ENCODE measurements at places on chromosomes 7 and 10.

DNA sequence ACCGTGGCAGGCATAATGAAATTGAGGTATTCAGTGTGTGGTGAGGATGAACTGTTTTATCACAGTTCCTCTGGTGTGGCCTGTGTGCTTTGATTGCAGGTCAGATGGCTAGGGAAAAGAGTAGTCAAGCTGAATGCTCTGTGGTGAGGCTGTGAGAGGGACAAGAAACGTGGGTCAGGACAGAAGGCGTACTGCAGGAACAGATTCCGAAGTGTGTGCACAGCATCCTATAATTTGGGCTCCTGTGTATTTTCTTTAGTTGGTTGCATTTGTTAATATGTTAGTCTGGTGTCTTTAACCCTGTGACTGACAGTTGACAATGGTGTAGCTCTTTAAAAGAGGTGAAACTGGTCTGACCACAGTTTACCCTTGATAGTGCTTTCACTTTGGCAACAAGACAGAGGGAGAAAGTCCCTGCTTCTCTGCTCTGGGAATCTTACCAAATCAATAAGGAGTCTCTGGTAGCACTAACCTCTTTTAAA is 76.5 kb downstream of the AUTS2 start:
- DNase-seq = no peak

GRCh38 chr7:23385140-23385539 is 85.2 kb downstream of the IGF2BP3 start:
- no peak for DNase-seq

- DNase-seq = no peak
Measured at GRCh38 chr10:113993489-113993991, 50.1 kb upstream of the ADRB1 start.

DNA sequence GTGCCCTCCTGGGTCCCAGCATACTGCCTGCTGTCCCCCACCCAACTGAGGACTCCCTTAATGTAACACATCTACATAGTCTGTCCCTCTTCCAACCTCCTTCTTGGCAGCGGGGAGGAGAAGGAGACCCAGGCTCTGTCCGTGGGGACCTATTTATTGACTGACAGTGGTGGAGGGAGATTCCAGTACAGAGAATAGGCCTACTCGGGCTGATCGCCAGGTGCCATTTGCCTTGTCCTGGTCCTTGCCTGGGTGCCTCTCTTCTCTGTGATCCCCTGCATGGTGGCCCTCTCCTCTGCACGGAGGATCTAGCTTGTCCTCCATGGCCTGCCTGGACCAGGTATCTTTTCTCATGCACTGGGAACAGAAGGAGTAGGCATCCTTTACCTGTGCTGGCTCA is 17.0 kb downstream of the GHRHR start:
- no peak for DNase-seq

- DNase-seq = no peak
Measured at GRCh38 chr10:112552593-112553110, 105.6 kb downstream of the VTI1A start.

- DNase-seq = no peak
Measured at GRCh38 chr7:2193575-2194305, 39.0 kb downstream of the MAD1L1 start.

DNA sequence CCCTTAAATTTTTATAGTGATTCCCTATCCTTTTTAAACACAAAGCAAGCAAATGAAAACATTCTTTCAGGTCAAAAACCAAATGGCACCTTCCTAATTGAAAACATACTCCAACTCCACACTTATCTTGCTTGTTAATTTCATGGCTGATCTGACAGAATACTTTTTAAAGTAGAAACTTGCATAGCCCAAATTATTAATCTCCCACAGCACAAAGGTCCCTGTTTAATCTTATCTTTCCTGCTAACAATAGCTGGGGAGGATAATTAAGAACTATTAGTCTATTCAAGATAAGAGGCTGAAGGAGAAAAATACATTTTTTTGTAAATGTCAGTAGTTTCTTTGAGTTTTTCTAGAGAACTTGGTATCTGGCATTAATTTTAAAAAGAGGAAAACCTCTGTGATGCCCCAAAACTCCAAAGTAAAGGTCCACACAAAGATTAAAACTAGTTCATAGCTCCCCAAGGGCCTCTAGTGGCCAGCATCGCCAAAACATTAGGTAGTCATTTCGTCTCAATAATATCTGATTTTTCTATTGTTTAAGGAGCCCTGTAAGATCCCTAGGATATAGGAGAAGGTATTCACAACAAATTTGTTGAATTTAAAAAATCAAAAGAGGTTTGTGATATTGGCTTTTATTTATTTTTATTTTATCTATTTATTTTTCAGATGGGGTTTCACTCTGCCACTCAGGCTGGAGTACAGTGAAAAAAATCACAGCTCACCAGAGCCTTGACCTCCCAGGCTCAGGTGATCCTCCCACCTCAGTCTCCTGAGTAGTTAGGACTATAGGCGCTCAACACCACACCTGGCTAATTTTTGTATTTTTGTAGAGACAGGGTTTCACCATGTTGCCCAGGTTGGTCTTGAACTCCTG is 14.7 kb downstream of the CDNF start:
- DNase-seq = peak; percentile 51

- no peak for DNase-seq
Measured at GRCh38 chr7:30178748-30179436, 44.1 kb downstream of the MTURN start.

GRCh38 chr10:11707624-11708350 is 34.4 kb upstream of the ECHDC3 start:
- no peak for DNase-seq

DNA sequence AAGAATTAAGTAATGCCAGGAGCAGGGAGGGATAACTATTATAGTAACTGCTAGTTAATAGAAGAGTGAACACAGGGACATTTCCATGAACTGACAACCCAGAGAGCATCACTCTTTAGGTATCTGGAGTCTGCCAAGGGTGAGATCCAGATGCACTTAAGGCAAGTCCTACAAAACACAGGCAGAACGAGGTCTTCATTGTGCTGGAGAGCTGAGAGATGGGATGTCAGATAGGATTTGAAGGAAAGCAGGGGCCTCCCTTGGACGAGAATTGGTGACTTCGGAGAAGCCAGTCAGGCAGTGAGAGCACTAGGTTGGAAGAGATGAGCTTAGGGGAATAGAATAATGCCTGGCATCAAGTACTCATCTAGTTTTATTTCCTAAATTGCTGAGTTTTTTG is 684.5 kb downstream of the GATA3 start:
- no peak for DNase-seq

- DNase-seq = peak; percentile 20
Measured at GRCh38 chr10:7546385-7546967, 120.3 kb downstream of the ITIH5 start.

- DNase-seq = no peak
Measured at GRCh38 chr10:49629431-49629881, 15.6 kb downstream of the CHAT start.

- no peak for DNase-seq
Measured at GRCh38 chr10:964988-965417, 23.2 kb upstream of the GTPBP4 start.

DNA sequence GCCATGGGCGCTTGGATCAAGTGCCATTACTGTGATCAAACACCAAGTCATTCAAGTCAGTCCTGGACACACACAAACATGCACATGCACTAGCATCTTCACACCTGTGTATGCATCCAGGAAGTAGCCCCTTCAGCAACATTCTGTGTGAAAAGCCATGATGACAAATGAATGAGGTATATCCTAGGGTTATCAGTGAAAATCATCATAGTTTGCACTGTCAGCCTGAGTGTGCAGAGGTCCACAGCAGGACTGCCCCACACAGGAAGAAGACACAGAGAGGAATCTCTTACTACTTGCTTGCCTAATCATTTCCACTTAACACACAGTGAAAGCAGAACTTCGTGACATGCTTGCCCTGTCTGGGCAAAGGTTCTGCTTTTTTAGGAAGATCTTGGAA is 184.0 kb upstream of the ADO start:
- no peak for DNase-seq

- DNase-seq = no peak
Measured at GRCh38 chr7:80335511-80336231, 176.2 kb downstream of the GNAT3 start.

DNA sequence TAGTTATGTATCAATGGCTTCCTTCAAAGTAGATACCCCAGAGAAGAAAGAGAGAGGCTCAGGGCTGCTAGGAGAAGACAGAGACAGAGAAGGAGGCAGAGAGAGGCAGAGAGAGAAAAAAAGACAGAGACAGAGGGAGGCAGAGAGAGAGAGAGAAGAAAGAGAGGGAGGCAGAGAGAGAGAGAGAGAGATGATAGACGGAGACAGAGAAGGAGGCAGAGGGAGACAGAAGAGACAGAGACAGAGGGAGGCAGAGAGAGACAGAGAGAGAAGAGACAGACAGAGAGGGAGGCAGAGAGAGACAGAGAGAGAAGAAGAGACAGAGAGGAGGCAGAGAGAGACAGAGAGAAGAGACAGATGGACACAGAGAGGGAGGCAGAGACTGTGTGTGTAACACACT is 187.9 kb downstream of the DNAJB6 start:
- DNase-seq = no peak

DNA sequence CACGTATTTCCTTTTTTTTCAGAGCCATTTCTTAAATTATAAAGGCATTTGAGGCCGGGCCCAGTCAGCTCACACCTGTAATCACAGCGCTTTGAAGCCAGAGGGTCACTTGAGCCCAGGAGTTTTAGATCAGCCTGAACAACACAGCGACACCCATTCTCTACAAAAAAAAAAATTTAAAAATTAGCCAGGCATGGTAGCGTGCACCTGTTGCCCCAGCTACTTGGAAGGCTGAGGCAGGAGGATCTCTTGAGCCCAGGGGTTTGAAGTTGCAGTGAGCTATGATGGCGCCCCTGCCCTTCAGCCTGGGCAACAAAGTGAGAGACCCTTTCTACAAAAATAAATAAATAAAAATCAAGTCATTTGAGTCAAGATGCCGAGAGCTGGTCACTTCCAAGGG is 3.0 kb downstream of the TMEM130 start:
- no peak for DNase-seq

DNA sequence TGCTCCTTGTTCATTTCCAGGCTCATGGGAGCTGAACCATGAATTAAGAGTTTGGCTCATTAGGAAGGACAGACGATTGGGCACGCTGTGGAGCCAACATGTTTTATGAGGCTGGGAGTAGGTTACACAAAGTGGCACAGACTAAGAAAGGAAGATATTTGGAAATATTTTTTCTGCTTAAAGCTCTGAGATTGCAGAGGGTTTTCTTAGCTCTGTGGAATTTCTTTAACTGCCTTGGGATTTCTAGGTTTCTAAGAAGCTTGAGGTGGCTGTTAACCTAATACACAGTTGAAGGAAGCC is 344.6 kb downstream of the RNLS start:
- DNase-seq = no peak
